ENCODE measurements at places on chromosomes 3 and 15. TPM values are rescaled to one million over a fixed set of nuclear protein-coding genes. Genes with fewer than 3 reads are reported as not detected.

ADGRG7 gene
- total RNA-seq: not detected

PRR20G gene
- not detected for total RNA-seq

GRCh38 chr3:13262493-13263211 lies 157.5 kb downstream of the NUP210 start:
- no peak for DNase-seq

GABRB3 gene
- 3.6 TPM for total RNA-seq

GOLGA6L7 gene
- total RNA-seq: not detected

Data from HFFc6 (cell line).